ENCODE measurements at places on chromosomes 5 and 9. TPM values are rescaled to one million over a fixed set of nuclear protein-coding genes. Genes with fewer than 3 reads are reported as not detected.

Gene PCDHGA9
- total RNA-seq, result 1.8 TPM

Gene ADGRD2
- not detected for total RNA-seq

Gene CCDC152
- total RNA-seq, result 0.63 TPM

Gene MCIDAS
- not detected for total RNA-seq

Gene PDE6A
- not detected for total RNA-seq

Gene OBP2A
- not detected for total RNA-seq

Gene JAKMIP2
- total RNA-seq, result 0.14 TPM

Gene SUSD3
- not detected for total RNA-seq

Gene C8G
- total RNA-seq, result not detected

Gene ADAMTSL2
- total RNA-seq, result not detected

Gene GFI1B
- total RNA-seq, result not detected

Gene DEPDC1B
- 20.7 TPM for total RNA-seq

Gene CXCL14
- total RNA-seq, result 8.5 TPM

Gene TRPM6
- 0.14 TPM for total RNA-seq

Gene NR2F1
- 1.2 TPM for total RNA-seq

Gene CNTLN
- total RNA-seq, result 5.0 TPM

Gene PTGER4
- 10.8 TPM for total RNA-seq

Gene CCL27
- total RNA-seq, result not detected

Gene FGFR4
- 2.1 TPM for total RNA-seq

Gene PRRC1
- 47.7 TPM for total RNA-seq

Gene SH3GL2
- 0.07 TPM for total RNA-seq

Gene PCDHGA8
- total RNA-seq, result 0.51 TPM

Gene PCDHB14
- total RNA-seq, result 0.65 TPM

Gene KLF9
- 11.6 TPM for total RNA-seq

Gene PCDHGB5
- total RNA-seq, result 6.1 TPM

Gene PCDHA2
- not detected for total RNA-seq

Gene RUFY1
- 26.7 TPM for total RNA-seq

Gene FBLL1
- not detected for total RNA-seq

Gene ADRA1B
- 0.92 TPM for total RNA-seq

Gene LRRC8A
- total RNA-seq, result 249 TPM

Gene NDUFA8
- 62.1 TPM for total RNA-seq

Gene QSOX2
- 8.5 TPM for total RNA-seq

Gene NPR3
- 2.0 TPM for total RNA-seq

Gene FCN2
- total RNA-seq, result not detected

Gene SCGB3A2
- total RNA-seq, result not detected

Gene CEP78
- total RNA-seq, result 19.3 TPM

Gene PIGO
- 24.5 TPM for total RNA-seq

Gene RASEF
- 8.3 TPM for total RNA-seq

Gene SLC46A2
- not detected for total RNA-seq

Gene SLC1A3
- total RNA-seq, result 2.7 TPM

Gene TMEM232
- 0.19 TPM for total RNA-seq

Gene TLN1
- total RNA-seq, result 136 TPM

Gene STX17
- total RNA-seq, result 19.6 TPM

Gene CDX1
- total RNA-seq, result not detected

Gene PCDHA11
- total RNA-seq, result not detected

Data from airway epithelial cell (primary cell).